Calu3 (cell line): ENCODE measurements at places on chromosomes 12 and 14.

DNA sequence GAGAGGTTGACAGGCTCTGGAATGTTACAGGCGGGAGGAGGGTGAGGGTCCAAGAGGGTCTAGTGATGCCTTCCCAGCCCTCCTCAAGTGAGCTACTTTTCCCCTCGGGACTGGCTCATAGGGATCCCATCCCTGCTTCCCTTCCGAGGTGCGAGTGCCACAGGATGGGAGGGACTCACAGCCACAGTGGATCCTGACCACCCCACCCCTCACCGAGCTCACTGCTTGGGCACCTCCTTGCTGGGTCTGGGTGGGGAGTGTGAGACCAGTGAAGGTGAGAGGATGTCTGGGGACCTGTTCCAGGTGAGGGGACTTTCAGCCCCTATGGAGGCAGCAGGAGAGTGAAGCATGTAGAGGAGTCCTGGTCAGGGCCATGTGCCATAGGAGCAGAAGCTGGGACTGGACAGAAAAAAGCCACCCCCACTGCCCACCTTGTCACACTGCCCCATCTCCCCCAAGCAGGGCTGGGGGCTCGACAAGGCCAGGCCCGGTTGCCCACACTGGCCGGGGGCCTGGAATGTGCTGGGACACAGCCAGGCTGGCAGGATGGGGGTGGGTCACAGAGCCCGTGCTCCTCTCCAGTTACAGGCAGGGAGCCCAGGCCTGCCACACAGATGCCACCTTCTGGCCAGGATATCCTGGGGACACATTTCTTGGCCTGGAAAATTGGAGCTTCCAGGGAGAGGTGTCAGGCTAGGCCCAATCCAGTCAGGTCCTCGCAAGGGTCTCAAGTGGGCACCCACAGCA is 1.7 kb upstream of the TNS2 start:
- H3K27me3 ChIP-seq: no peaks in the 10 kb centered on the region
- peaks cover 47% of the 10 kb centered on the region for H3K36me3 ChIP-seq
- peak; percentile 65 for DNase-seq

- H3K27me3 ChIP-seq: no peaks in the 10 kb centered on the region
- H3K27ac ChIP-seq: no peak overlapping the region
- no peak for DNase-seq
Measured at GRCh38 chr14:83614956-83615355, 1915.0 kb upstream of the FLRT2 start.

DNA sequence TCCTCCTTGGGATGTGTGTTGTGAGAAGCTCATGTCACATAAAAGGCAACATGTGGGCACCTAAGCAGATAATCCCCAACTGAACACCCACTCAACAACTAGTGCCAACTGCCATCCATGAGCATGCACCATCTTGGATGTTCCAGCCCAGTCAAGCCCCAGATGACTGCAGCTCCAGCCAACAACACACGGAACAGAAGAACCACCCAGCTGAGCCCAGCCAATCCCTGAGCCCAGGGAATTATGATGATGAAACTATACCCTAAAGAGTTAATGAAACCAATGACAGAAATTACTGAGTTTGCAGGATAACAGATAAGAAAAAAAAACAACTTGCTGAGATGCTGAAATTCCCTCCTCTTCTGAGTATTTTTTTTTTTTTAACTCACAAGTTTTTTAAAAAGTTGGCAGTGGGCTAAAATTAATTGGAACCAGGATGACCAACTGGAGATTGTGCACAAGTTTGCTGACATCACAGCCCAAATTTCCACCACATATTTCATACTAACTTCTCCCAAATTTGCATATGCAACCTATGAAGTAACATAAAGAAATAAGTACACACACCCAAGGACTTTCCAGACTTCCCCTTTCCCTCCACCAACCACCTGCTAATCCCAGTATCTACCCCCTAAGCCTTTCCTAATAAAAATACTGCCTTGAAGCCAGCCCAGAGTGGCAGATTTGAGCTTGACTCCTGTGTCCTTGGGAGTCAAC is 124.5 kb downstream of the KSR2 start:
- no peaks in the 10 kb centered on the region for H3K36me3 ChIP-seq
- DNase-seq: no peak
- no peak overlapping the region for H3K27ac ChIP-seq
- H3K27me3 ChIP-seq: peaks cover 52% of the 10 kb centered on the region

DNA sequence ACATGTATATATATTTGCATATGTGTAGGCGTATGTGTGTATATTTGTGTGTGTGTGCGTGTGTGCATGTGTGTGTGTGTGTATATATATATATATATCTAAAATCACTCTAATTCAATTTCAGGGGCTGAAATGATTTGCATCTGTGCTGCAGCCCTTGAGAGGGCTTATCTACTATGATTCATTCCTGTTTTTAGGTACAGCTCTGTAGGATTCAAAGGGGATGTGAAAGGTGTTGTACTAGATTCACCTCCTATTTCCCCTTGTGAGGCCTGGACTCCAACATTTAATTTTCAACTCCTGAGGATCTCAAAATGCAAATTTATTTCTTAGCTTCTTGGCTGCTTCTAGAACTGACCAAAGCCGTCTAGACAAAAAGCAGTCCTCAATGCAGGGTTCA is 11.1 kb downstream of the ERP27 start:
- no peak overlapping the region for H3K4me3 ChIP-seq
- no peaks in the 10 kb centered on the region for H3K27me3 ChIP-seq
- peaks cover 8% of the 10 kb centered on the region for H3K36me3 ChIP-seq
- DNase-seq: no peak
- H3K27ac ChIP-seq: no peak overlapping the region

- no peak for DNase-seq
- no peaks in the 10 kb centered on the region for H3K4me1 ChIP-seq
- no peaks in the 10 kb centered on the region for H3K36me3 ChIP-seq
- H3K27ac ChIP-seq: no peak overlapping the region
Measured at GRCh38 chr14:20215196-20215595, 8.3 kb upstream of the OR11H6 start.

DNA sequence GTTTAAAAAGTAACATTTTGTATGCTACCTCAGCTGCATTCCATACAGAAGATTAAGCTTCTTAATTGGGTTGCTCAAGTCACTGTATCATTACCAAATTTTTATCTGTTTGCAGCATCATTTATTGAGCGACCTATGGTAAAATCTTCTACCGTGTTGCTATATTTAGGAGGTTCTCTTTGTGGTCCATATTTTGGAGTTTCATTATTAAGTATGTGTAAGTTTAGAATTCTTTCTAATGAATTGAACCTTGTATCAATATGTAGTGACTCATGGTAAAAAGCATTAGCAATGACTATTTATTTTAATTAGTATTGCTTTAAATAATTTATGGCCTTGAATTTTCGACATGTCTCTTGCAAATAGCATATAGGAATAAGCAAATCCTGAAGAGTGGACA is 42.2 kb downstream of the CSRP2 start:
- no peaks in the 10 kb centered on the region for H3K27me3 ChIP-seq
- no peak overlapping the region for H3K4me3 ChIP-seq
- no peak for DNase-seq
- no peaks in the 10 kb centered on the region for H3K36me3 ChIP-seq

- H3K4me3 ChIP-seq: no peak overlapping the region
- H3K27me3 ChIP-seq: no peaks in the 10 kb centered on the region
- peaks cover 24% of the 10 kb centered on the region for H3K4me1 ChIP-seq
- H3K27ac ChIP-seq: no peak overlapping the region
- no peak for DNase-seq
Measured at GRCh38 chr12:31300341-31300740, 25.6 kb downstream of the SINHCAF start.
